Posterior cingulate gyrus (tissue), 11 donors: ENCODE measurements at places on chromosomes 13 and 19.

DNA sequence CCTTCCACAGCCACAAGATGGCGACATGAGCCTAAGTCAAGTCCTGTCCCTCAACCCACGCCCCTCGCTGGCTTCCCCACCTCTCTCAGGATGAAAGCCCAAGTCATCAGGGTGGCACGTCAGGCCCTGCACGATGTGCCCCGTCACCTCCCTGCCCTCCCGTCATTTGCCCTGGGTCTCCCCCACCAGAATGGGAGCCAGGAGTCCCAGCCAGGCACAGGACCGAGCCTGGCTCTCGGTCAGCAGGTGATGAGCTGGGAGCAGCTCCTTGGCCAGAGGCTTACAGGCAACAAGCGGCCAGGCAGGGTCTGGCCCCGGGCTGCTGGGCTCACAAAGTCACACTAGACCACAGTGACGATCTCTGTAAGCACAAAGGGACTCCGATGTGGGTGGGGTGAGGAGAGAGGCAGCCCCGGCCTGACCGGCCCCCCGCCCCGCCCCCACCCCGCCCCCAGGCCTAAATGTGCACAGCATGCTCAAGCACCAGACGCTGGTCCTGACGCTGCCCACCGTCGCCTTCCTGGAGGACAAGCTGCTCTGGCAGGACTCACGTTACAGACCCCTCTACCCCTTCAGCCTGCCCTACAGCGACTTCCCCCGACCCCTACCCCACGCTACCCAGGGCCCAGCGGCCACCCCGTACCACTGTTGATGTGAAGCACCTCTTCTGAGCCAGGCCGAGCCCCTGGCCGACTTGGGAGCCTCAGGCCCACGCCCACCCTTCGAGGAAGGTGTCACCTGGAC is 7.3 kb downstream of the MRPL4 start:
- DNase-seq = peak; percentile 90

GRCh38 chr13:75762076-75762937 is 126.2 kb downstream of the LMO7 start:
- DNase-seq = no peak

- no peak for DNase-seq
These were observed 54.1 kb upstream of the MLNR start for GRCh38 chr13:49165798-49166752.

GRCh38 chr19:13538601-13539253 is 32.4 kb upstream of the CACNA1A start:
- no peak for DNase-seq

- DNase-seq = no peak
These were observed 1.9 kb downstream of the CDK8 start for GRCh38 chr13:26255691-26256277.

DNA sequence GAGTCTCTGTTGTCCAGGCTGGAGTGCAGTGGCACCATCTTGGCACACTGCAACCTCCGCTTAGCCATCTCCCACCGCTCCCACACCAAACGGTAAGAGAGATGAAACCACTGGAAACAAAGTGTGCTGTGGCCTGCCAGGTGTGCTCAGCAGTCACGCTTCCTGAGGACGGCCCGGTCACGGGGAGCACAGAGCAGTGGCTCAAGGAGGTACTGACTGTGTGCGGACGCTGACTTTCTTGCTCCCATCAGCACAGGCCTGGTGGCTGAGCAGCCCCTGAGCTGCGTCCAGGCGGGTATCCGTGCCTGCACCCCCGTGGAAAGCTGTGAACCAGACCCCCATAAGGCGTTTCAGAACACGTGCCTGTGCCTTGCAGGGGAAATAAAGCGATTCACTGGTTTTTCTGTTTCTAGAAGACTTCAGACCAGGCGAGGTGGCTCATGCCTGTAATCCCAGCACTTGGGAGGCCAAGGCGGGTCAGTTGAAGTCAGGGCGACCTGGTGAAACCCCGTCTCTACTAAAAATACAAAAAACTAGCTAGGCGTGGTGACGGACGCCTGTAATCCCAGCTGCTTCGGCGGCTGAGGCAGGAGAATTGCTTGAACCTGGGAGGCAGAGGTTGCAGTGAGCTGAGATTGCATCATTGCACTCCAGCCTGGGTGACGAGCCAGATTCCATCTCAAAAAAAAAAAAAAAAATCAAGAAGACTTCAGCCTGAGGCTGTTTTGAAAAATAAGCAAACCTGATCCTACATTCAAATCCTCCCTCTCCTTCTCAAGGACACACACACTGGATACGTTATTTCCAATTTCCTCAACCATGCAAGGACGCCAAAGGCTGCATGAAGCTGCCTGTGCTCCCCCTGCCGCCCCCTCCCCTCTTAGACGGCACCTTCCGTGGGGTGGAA is 25.5 kb downstream of the ADPRHL1 start:
- DNase-seq = no peak

DNA sequence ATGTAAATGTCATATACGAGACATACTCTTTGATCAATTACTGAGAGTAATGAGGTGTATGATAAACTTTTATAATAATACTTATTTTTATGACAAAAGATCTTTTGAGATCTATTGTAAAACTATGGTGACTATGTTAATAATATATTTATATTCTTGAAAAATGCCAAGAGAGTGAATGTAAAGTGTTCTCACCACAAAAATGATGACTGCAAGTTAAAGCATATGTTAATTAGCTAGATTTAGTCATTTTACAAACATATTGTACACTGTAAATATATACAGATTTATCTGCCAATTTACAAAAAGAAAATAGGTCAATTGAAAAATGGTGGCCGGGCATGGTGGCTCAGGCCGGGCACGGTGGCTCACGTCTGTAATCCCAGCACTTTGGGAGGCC is 81.0 kb downstream of the GPC6 start:
- DNase-seq = no peak

GRCh38 chr13:42233726-42234125 is 38.2 kb upstream of the AKAP11 start:
- DNase-seq = no peak

- no peak for DNase-seq
These were observed 25.1 kb downstream of the BTBD2 start for GRCh38 chr19:1990230-1991017.

GRCh38 chr13:26656919-26657318 is 99.4 kb downstream of the WASF3 start:
- no peak for DNase-seq

DNA sequence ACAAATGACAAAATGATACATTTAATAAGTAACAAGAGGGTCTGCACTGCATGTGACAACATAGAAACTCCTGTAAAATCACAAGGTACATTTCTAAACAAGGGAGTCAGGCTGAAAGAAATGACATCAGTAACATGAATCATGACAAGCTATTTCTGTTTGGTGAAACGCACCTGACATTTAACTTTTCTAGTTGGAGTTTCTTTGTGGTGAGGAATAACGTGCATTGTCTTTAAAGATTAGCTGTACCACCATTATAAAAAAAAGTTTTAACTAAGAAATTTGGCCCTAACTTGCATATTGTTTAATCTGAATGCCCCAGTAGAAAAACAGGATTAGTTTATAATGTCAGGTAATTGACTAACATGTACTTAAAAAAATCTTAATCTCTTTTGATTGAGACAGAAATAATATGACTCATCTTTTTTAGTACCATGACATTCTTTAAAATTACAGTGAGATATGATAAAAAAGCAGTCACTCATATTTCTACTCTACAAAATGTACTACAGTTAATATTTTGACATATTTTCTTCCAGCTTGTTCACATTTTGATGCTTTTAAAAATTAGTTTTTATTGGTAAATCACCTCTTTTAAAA is 418.2 kb downstream of the KLF12 start:
- no peak for DNase-seq

- DNase-seq = no peak
These were observed 4.0 kb downstream of the PDS5B start for GRCh38 chr13:32590266-32590665.
